ENCODE measurements at places on chromosomes 2 and 18.
A peak's percentile ranks its signal among the peaks of the same experiment; 100 is the strongest.

DNA sequence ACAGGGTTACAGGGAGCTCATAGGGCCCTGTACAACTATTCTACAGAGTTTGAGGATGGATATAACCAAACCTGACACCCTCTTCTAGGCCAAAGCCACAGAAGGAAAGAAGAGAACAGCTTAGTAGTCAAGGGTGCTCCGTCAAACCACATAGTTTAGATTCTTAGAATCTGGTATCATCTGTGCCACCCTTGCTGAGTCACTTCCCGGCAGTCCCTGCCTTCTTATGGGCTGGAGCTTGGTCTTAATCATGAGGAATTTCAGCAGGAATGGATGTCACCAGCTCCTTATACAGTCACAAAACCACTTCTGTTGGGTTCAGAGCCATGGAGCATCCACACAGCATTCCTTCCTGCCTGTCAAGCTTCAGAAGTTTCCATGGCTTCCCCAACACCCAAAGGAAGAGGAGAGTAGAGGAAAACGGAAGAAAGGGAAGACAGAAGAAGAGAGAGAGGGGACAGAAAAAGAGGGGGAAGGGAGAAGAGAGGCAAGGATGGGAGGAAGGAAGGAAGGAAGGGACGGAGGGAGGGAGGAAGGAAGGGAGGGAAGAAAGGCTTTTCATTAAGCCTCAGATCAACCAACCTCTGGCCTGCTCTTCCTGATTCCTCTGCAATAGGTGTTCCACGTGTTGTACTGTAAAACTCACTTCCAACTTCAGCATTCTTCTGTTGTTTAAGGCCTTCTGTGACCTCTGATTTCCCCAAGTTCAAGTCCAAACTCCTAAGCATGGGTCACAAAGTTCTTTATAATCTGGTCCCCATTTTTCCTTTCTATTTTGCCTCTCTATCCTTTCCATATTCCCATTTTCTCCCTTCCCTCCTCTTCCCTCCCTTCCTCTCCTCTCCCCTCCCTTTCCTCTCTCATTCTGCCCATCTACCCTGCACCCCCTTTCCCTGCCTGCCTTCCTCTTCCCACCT, 246.1 kb upstream of the TNP1 start:
- no peak for DNase-seq

GRCh38 chr2:53040536-53041229, 726.9 kb upstream of the CHAC2 start:
- DNase-seq: no peak

DNA sequence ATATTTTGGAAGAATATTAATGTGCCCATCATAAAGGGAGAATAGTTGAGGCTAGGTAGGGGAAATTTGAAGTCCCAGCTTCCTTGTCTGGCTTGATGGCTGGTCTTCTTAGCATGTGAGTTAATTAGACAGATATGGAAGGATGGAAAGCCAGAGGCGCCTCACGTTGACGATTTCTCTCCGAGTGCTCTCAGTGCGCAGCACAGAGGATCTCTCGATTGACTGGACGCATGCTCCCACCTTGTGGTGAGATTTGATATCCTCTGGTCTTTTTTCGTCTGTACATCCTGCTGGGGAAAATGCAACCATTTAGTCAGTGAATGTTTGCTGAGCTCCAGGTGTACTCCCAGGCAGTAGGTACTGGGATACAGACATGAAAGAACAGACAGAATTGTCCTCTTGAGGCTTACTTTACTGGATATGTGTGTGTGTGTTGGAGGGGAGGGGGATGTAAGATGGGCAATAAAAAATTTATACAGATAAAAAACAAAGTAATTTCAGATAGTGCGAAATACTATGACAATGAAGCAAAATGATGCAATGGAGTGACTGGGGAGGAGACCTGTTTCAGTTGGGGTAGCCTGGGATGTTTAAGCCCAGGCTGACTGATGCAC, 66.9 kb upstream of the ZNG1B start:
- DNase-seq: peak; percentile 79

DNA sequence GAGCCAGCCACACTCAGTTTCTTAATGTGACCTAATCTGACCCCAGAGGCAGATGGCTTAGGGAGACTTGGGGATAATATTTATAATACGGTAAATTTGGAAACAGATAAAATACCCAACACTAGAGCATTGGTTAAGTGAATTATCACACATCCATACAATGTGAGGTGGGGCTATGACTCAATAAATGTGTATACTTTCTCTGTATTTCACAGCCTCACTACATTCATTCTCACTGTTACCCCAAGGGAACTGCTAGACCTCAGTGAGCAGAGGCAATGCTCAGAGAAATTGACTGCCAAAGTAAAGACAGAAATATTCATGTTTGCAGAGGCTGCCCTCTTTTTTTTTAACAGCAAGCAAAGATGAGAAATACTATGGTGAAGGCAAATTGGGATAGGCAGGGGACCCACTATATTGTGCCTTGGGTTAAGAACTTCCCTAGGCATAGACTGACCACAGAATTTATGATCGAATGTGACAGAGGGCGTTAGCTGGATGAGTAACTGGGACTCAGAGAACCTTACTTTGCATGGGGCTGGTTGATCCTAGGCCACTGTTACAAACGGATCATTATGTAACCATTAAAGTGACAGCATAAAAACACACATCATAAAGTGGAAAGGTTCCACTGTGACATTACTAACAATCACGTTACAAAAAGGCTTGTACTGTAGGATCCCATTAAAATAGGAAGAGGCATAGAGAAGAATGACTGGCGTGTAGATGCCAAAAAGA, 246.0 kb upstream of the LYPD1 start:
- DNase-seq: peak; percentile 27

- DNase-seq: peak; percentile 86
Measured at GRCh38 chr2:241546771-241547498, 11.6 kb upstream of the BOK start.

DNA sequence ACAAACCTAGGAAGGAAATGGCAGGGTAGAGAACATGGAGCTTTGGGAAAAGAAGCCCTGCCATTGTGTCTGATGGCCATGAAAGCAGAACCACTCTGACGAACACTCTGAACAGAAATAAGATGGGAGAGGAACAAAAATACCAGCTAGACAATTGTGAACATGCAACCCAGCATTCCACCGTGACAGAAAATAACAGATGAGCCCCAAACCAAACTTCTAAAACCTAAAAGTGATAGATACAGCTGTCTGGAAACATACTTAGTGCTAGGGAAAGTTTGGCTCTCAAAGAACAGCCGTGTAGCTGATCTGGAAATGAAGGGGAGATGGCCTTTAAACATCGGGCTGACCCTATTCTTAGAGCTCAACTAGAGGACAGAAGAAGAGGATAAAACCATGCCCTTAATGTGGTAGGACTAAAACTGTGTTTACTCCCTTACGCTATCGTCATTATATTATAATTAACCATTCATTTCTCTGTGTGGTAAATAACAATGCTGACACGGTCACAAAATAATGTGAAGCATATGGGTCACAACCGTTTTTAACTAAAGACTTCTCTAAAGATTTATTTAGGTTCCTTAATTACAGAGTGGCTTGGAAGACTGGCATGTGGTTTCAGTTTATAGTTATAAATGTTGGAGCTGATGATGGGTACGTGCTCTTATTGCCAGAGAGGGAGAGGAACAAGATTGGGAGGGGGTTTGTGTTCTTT, 80.6 kb downstream of the MYO1B start:
- DNase-seq: no peak

GRCh38 chr2:73979021-73979420, 5.7 kb upstream of the TET3 start:
- no peak for DNase-seq

DNA sequence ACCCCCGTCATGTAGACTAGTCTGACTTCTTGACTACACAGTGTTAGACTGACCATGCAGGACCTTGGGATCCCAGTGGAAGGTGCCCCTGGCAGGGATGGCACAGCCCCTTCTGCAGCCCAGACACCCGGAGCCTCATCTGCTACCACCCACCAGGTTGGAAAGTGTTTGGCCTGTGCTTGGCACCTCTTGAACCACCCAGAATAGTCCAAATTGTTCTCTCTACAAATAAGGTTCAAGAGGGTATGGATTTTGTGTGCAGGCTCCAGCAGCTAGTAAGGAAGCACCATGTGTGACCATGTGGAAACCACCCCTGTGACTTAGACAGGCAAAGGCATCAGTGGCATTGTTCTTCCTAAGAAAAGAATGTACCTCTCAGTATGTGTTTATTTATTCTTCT, 18.4 kb downstream of the L3MBTL4 start:
- DNase-seq: no peak

Data from muscle of leg (tissue), 16 donors.